MCF 10A (cell line): ENCODE measurements at places on chromosomes 6 and 20. TPM values are rescaled to one million over a fixed set of nuclear protein-coding genes. Genes with fewer than 3 reads are reported as not detected.

DNA sequence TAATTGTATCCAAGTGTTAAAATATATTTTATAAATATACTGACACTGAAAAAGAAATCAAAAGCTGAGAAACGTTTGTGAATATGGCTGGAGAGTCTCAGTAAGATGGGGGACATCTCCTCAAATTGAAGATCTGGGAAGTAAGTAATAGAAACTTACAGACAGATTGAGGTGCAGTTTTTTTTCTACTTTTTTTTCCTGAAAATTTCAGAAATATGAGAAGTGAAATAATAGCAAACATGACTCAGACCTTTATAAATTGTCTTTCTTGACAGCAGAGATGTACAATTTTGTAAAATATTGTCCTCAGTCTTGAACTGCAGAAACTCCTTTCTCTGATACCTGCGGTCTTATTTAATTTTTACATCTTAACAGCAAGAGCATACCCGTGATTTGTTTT, 347.1 kb downstream of the UTRN start:
- DNase-seq, result no peak

DNA sequence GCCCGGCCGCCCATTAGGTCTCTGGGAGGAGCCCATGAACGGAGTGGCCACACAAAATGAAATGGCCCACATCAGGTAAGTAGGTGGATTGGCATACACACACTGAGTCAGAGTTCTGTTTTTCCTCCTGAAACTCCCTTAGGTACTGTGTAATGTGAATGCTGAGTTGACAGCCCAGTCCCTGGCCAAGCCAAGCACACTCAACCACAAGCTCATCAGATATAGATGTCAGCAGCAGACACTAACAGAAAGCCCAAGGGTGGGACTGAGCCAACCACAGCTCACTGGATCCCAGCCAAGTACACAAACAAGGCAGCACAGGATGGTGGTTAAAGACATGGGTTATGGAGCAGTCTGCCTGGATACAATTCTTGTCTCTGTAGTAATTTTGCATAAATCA, 403.4 kb downstream of the GJA1 start:
- DNase-seq, result peak; percentile 55

DNA sequence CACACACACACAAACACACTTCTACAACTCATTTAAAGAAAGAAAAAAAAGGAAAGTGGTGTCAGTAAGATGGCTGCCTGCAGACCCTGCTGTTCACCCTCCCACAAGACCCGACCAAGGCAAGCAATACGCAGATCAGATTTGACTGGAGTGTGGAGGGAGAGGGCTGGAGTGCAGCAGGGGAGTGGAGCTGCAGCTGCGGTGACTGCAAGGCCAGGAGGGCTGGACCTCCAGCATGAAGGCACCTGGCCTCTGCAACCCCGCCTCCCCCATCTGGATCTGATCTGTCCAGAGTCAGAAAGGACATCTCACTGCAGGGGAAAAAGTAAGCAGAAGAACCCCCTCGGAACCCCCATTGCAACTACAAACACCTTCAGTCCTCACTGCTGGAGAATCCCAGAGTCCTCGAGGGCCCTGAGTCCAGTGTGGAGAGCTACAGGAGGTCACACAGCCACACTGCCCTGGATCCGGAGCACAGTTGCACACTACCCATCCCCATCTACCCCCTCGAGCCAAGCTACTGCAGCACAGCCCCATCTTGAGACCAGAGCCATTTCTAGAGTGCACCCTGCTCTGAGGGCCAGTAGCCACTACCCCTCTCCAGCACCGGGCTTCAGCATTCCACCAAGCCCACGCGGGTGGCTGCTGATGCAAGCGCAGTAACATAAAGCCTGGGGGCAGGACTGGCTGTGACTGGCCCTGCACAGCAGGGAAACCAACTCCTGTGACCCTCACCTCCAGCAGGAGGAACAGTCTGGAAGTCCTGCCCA, 41.9 kb upstream of the SRSF6 start:
- no peak for DNase-seq

DNA sequence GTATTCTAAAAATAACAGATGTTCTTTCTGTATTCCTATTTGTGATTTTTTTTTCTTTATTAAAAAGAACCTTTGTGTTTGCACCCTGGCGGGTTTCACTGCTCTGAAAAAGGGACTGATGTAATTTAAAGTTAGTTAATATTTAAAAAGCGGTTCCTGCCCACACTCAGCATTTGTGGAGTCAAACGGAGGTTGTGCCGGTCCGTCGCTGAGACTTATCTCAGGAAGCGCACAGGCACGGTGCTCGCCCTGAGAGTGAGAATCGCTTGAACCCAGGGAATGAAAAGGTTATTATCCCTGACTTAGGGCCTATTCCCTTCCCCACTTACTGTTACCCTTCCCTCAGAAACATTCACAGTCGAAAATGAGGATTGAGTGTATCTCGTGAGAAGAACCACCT, 366.7 kb downstream of the THBS2 start:
- DNase-seq, result no peak

DNA sequence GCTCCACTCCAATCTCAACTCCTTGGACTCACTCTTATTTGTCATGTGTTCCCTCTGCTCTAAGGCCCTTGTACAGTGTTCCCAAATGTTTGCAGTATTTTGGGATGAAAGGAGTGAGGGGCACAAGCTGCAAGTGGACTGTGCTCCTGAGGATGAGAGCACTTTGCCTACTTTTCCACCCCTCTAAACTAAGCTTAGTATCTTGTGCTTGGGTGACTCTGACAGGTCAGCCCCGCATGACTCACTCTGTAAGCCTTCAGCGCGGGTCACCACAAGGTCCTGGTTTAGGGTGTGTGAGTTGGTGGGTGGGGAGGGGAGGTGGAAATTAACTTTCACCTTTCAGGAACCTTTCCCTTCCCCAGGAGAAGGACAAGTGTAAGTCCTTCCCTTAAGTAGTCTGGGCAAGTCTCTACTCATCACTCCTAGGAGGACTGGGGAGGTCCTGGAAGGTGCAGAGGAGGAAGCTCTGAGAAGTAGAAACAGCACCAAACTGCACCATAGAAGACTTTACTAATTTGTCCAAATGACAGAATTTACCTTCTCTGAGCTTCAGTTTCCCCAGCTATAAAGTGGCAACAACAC, 68.8 kb upstream of the EPB41L1 start:
- DNase-seq, result peak; percentile 92

GRCh38 chr6:157728183-157728881, 94.7 kb upstream of the SNX9 start:
- DNase-seq, result no peak

DNA sequence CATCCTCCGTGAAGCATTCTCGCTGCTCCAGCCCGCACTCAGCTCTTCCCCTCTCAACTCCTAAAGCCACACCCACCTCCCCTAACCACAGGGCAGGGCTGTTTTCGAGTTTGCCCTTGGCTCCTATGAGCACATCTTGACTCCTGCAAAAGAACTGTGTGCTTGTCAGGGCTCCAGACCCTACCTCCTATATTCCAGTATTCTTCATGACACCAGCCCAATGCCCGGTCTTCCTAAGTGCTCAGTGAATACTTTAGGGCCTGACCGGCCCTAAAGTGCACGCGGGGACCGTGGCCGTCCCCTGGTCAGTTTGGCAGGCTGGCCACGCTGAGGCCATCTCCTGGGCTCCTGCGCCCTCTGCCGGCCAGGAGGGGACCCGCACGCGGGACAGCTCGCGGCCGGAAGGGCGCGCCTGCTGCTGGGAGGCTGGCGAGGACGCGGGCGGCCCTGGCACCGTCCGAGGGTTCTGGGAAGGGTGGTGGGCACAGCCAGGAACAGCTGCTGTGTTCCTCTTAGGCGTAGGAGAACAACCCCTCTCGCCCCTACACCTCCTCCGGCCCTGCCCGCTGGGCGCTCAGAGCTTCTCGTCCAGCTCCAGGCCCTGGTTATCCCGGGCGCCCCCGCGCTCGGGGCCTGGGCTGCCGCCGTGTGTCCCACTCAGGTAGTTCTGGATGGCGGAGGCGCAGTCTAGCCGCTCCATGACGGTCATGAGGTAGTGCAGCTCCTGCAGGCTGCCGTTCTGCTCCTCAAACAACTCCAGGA, 11.0 kb downstream of the UNC5CL start:
- peak; percentile 79 for DNase-seq

DNA sequence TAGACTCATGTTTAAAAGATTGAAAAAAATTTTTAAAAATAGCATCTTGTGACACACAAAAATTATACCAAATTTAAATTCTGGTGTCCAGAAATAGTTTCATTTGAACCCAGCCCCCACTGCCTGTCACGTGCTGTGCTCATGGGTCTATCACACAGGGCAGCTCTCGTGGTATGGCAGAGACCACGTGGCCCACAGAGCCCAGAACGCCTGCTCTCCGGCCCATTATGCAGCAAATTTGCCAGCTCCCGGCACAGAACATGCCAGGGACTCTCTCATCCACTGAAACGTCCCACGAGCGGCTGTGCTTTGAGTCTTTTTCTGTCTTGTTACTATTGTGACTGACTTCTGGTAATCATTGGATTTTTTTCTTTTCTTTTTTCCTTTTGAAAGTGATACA, 224.3 kb downstream of the TTLL2 start:
- no peak for DNase-seq

DNA sequence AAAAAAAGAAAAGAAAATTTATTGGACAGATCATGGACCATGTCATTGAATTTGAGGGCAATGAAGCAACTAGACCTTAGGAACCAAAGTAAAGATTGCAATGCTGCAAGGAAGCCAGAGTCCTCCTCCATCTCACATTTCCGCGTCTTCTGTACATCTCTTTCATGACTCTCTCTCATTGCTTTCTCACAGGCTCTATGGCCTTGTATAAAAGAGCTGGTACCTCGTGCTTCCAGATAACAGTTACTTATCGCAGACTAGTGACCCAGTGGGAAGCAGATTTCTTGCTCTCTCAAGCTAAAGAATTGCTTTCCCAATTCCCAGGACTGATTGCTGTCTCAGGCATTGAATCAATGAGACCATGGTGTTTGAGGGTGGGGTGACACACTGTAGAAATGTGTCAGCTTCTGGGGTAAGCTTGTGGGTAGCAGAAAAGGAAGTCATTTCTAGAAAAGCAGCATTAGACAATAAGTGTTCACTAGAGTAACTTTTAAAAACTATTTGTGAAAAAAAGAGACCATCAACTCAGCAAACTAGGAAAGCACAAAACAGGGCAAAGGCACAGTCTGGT, 635.3 kb downstream of the UTRN start:
- no peak for DNase-seq

- DNase-seq, result no peak
These were observed 135.9 kb downstream of the OLIG3 start for GRCh38 chr6:137358273-137358672.

DNA sequence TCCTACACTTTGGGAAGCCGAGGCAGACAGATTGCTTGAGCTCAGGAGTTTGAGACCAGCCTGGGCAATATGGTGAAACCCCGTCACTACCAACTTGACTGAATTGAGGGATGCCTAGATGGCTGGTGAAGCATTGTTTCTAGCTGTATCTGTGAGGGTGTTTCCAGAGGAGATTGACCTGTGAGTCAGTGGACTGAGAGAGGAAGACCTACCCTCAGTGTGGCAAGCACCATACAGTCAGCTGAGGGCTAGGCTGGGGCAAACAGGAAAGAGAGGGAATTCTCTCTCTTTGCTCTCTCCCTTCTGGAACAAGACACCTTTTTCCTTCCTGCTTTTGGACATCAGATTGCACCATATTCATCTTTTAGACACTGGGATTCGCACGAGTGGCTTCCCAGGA, 3.7 kb upstream of the ZUP1 start:
- DNase-seq, result no peak

DNA sequence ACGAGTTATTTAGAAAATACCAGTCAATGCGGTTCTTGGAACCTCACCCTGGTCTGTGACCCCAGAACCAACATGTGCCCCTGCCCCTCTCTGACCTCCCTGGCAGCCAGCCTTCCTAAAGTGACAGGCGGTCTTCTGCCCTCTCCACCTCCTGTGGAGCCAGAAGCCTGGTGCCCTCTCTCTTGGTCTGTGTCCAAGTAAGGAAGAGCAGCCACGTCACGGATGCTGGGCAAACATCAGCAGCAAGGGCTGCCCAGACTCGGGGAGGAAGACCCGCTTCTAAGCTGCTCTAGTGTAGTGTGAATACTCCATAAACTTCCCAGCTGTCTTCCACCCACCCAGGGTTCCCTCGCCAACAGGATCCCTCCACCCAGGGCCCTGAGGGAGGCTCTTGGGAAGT, 272.4 kb downstream of the BMP7 start:
- no peak for DNase-seq

DNA sequence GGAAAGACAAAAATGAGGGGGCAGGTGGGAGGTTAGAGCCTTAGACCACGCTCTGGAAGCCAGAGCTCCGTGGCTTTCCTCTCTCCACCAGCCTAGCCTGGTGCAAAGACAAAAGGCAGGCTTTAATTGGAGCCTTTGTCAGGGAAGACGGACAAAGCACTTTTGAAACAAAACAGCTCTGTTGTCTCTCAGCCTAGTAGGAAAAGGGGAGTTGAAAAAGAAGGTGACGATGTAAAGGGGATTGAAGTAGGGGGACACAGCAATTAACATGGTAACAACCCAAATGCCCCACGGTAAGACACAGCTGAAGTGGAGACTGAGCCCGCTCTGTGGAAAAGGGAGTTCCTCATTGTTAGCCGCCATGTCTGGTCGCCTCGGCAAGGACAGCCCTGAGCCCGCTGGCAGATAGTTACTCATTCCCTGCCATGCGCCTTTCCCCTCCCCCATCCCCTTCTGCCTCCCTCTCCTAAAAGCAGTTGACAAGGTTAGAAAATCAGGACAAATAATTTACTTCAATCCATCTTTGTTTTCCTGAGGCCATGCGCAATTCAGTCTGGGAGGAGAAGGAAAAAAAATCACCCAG, 93.0 kb downstream of the TCP11 start:
- DNase-seq, result no peak

GRCh38 chr20:2206957-2207769, 88.6 kb upstream of the TGM3 start:
- peak; percentile 64 for DNase-seq

DNA sequence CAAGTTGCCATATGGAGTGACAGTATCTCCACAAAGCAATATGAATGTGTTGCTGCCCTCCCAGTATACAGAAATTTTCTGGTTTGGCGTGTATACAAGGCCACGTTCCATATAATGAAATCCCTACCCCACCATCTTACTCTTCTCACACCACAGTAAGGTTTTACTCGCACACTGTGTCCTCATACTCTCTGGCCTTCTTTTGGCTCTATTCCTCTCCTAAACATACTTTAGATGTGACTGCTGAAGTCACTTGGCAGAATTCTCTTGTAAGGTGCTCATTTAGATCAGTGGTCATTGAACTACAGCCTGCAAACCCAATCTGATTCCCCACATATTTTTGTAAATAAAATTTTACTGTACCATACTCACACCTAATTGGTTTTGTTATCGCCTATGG, 123.2 kb downstream of the RFPL4B start:
- no peak for DNase-seq

GRCh38 chr6:92922216-92922806, 497.0 kb downstream of the EPHA7 start:
- peak; percentile 7 for DNase-seq

GRCh38 chr6:33277663-33278391, 904 bp downstream of the B3GALT4 start:
- no peak for DNase-seq

Gene OPRM1
- total RNA-seq, result not detected in 2 replicates

Gene ARMC12
- 2.3 and 2.6 TPM in 2 replicates for total RNA-seq

Gene FGD2
- total RNA-seq, result not detected in 2 replicates

Gene ZSCAN23
- 3.0 and 4.7 TPM in 2 replicates for total RNA-seq

Gene SSTR4
- total RNA-seq, result not detected in 2 replicates

Gene BPIFA1
- not detected in 2 replicates for total RNA-seq

Gene PLA2G7
- total RNA-seq, result not detected in 2 replicates

Gene PLN
- not detected in 2 replicates for total RNA-seq

Gene TRAPPC3L
- not detected in 2 replicates for total RNA-seq

Gene FNDC11
- total RNA-seq, result 2.4 and 3.9 TPM in 2 replicates

Gene PLAGL1
- total RNA-seq, result 46.4 and 52.1 TPM in 2 replicates
